ENCODE measurements at places on chromosomes 3 and 15.

DNA sequence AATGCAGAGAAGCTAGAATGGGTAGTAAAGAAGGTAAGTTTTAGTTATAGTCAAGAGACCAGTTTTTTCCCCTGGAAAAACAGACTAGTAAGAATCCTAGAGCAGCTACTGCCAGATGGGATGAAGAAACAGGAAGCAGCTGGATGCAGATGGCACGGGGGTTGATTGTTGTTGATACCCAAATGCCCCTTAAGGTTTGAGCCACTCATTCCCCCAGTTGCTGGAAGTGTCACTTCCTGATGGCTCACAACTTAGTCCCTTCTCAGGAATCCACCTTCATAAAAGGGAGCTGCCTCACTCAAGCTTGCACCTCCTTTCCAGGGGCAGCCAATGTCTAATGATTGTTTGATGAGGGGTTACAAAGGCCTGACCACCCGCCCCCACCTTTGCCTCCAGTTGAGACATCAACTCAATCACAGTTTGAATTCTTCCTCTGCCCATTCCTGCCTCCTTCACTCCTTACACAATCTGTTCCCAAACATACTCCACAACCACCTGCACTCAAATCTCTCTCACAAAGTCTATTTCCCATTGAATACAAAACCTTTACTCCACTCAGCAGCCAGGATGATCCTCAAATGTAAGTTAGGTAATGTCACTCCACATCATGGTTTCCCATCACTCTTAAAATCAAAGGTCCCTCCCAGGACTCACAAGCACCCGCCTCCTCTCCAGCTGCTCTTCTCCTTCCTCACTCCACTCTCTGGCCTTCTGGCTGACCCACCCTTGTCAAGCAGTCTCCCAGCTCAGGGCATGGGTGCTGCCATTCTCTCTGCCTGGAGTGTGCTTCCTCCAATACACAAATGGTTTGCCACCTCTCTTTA, 450.1 kb upstream of the THBS1 start:
- no peak for DNase-seq

- no peak for DNase-seq
These were observed 26.9 kb upstream of the CACNA2D2 start for GRCh38 chr3:50530001-50530970.

GRCh38 chr3:69214241-69214640, 91.8 kb upstream of the LMOD3 start:
- DNase-seq: no peak

DNA sequence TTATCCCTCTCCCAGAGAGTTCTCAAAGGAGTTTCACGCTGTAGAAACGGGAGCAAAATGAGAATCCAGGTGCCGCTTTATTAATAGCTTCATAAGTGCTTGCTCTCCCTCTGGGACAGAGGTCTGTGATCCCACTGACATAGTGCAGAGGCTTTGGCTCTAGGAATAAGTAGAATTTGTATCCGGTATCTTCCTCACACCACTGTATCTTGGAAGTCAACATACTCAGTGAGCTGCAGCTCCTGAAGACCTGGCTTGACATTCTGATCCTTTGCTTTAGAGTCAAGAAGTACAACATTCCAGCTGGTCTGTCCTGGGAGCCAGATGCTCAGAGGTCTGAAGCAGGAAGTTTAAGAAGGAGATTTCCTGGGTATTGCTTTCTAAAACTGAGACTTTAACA, 323.0 kb downstream of the LPP start:
- no peak for DNase-seq

DNA sequence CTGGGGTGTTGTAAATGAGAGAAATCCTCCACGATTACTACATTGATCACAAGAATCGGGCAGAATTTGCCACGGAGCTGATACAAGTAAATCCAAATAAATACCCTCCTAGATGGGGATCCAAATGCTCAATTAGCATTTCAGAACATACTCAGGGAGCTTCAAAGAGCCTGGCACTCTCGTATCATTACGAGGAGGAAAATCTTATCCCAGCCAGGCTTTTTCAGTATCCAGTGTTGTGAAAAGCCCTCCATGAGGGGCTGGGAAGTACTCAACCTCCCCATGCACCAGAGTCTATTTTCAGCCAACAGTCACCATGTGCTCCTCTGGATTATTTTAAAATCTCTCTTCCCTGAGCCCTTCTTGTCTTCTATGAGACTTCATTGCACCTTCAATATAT, 122.6 kb upstream of the ARRDC4 start:
- no peak for DNase-seq

GRCh38 chr3:123267821-123268220, 66.1 kb downstream of the SEC22A start:
- DNase-seq: no peak

DNA sequence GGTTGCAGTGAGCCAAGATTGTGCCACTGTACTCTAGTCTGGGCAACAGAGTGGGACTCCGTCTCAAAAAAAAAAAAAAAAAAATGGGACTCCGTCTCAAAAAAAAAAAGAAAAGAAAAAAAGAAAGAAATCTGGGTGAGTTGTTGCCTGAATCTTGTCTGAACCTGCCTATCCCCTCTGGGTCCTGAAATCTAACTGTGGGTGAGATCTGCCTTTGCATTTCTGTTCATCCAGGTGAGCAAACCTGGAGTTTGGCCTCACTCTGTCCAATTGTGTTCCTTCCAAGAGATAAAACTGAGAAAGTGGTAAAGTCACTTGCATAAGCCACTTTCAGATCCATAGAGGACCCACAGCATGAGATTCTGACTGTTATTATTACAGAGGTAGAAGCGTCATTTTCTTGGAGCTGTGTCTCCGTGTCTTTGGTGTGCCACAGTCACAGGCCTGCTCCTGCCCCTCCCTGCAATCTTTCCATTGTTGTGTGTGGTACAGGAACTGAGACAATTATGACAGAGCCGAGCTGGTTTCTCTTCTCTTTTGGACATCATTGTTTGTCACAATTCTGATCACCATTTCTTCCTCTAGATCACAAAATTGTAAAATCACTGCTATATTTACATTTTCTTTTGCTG, 235.9 kb downstream of the LPP start:
- DNase-seq: no peak

DNA sequence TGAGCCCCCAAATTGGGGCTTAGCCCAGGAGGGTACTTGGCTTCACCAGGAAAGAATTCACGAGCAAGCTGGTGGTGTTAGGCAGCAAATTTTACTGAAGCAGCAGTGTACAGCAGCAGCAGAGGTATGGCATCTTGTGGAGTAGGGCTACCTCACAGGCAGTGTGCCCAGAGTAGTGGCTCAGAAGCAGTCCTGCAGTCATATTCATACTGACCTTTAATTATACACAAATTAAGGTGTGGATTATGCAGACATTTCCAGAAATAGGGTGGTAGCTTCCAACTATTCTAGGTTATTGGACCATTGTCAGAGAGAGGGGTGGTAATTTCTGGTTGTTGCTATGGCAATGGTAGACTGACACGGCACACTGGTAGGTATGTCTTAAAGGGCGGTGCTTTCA, 20.7 kb upstream of the CADPS start:
- DNase-seq: no peak

GRCh38 chr15:50476143-50476542, 51.9 kb downstream of the USP8 start:
- DNase-seq: no peak
